T-cell (primary cell): ENCODE measurements at places on chromosomes 7 and 10. TPM values are rescaled to one million over a fixed set of nuclear protein-coding genes. Genes with fewer than 3 reads are reported as not detected.
A peak's percentile ranks its signal among the peaks of the same experiment; 100 is the strongest.

DNA sequence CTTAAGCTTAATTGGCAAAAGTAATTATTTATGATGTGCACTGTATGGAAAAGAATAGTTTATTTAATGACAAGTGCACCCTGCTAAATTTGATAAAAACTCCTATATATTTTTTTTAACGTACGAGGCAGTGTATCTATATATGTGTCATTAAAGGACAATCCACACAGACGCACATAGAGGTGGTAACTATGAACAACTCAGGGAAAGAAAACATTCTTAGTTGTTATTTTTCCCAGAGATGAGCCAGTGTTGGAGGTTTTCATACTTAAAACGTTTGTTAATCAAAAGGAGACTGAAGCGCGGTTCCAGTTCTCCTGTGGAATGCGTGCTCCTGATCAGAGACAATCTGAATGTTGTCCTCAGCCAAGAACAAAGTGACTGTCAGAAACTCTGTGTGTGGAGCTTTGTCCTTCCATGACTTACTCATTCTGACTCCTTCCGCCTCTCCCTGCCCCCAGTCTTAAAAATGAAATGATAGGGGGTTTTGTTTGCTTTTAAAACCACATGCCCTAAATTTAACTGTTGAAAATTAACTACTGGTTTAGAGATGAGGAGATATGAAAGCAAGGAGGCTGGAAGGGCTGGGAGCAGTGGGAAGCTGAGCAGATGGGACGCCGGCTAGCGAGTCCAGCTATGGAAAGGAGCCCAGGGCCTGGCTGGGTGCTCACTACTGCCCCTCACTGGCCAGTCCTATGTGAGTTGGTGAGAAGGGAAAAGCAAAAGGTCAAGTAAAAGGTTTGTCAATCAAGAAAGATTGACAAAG lies 99.6 kb downstream of the SVIL start:
- no peak for DNase-seq

DNA sequence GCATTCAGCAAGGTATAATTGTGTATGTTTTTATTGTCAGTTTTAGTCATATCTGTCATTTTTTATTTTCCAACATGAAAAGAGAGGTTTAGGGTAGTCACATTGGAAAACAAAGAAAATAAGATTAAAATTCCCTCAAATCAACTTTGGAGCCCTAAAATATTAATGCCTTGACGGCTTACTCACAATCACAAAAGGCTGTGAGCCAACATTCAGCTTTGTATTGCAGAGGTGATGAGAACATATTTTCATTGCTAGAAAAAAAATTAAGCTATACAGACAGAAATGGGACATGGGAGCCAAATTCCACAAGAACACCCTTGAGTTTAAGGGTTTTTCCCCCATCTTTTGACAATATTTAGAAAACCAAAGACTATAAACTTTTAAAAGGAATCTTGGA lies 30.2 kb downstream of the CALD1 start:
- DNase-seq = no peak

- peak; percentile 2 for DNase-seq
These were observed 166.9 kb upstream of the RNF32 start for GRCh38 chr7:156473476-156474240.

KAZALD1 gene
- total RNA-seq = not detected

EGR2 gene
- total RNA-seq = 2.5 TPM

SEC24C gene
- 92.2 TPM for total RNA-seq
